RKO (cell line): ENCODE measurements at places on chromosomes 12 and 14.

GRCh38 chr12:2261708-2262107 is 208.9 kb downstream of the CACNA1C start:
- no peak for DNase-seq

GRCh38 chr12:30696486-30696885 is 817 bp upstream of the IPO8 start:
- no peak for DNase-seq

DNA sequence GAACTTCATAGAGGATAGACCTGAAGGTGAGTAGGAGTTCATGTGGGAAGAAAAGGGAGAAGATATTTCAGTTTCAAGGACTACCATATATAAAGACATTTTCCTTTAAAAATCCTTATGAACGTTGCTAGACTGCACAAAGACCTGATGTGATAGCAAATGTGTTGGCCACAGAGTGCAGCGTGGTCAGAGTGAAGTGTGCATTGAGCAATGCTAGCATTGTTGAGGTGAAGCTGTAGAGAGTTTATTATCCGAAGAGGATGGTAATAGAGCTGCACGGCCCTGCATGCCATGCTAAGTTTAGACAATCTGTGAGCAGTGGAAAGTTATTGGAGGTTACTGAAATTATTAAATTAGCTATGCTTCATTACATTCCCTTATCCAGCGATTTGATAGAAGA is 413.0 kb downstream of the CCDC91 start:
- DNase-seq: no peak

DNA sequence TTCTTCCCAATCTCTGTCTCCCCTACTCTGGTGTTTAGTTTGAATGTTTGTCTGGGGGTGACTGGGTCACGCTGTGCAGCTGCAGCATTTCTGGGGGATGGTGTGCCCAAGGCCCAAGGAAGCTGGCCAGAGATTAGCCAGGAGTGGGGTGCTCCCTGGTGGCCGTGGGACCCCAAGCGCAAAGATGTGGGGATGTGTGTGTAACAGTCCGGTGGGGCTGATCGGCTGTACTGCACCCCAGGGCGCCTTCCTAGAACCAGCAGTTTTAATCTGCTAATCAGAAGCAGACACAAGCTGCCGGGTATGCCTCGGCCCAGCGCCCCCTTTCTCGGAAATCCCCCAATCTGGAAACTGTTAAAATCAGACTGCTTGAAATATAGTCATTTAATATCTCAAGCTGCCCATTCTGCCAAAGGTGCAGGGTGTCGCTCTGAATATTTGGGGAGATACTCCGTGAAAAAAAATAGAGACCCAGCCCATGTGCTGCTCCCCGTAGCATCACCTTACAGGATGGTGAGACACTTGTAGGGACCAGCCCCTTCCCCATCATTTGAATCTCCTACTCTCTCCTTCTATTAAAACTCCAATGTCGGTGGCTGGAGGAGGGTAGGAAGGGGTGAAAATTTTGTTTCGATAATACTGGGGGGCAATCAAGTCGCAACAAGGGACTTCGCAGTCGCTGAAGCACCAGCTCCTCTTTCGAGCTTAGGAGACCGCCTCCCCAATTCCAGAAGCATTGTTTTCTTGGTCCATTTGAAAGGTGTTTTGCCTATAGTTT is 4.3 kb downstream of the HOXC9 start:
- DNase-seq: peak; percentile 42

- DNase-seq: no peak
These were observed 464.4 kb downstream of the ZFP36L1 start for GRCh38 chr14:68328509-68328908.

- DNase-seq: no peak
These were observed 14.3 kb downstream of the MYL2 start for GRCh38 chr12:110906083-110906482.

- DNase-seq: no peak
These were observed 13.0 kb upstream of the P2RX4 start for GRCh38 chr12:121196902-121197301.

- no peak for DNase-seq
These were observed 37.7 kb downstream of the ZNF664 start for GRCh38 chr12:124010687-124011086.

- no peak for DNase-seq
These were observed 108.2 kb downstream of the PHETA1 start for GRCh38 chr12:111260732-111261131.

DNA sequence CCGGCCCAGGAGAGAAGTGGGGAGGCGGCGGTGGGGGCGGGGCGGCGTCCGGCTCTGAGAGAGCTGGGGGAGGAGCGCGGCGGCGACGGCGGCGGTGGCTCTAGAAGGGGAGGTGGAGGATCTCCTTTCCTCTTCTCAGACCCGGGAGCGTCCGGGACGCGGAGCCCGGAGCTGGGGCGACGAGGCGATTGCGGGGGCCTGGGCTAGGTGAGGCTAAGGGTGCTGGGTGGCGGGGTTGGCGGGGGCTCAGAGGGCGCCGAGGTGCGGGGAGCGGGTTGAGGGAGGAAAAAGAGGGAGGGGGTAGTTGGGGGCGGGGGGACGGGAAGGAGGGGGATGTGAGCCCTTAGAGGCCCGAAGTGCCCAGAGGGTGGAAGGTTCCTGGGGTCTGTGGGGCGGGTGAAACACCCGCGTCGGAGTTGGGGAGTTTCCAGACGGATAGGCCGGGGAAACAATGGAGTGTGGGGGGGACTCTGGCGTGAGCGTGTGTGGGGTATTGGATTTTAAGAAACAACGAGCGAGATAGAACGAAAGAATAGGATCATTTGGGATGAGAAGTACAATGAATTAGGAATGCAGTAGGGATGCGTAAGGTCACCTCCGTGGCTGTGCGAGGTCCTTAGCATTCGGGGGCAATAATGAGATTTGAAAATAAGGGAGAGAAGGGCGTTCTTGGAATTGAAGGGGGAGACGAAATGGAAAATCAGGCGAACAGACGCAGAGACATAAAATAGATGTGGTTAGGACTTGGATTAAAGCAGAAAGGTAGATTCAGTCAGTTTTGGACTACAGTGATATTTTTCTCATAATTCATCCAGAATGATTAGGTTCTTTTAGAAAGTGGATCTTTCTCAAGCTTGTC is at the start of gene SPATS2:
Gene SPATS2 (plus strand): TSS at position 82 of the 859 bp plus-strand sequence. CDS start 93,551 bp downstream, outside the sequence.
- DNase-seq: peak; percentile 46

DNA sequence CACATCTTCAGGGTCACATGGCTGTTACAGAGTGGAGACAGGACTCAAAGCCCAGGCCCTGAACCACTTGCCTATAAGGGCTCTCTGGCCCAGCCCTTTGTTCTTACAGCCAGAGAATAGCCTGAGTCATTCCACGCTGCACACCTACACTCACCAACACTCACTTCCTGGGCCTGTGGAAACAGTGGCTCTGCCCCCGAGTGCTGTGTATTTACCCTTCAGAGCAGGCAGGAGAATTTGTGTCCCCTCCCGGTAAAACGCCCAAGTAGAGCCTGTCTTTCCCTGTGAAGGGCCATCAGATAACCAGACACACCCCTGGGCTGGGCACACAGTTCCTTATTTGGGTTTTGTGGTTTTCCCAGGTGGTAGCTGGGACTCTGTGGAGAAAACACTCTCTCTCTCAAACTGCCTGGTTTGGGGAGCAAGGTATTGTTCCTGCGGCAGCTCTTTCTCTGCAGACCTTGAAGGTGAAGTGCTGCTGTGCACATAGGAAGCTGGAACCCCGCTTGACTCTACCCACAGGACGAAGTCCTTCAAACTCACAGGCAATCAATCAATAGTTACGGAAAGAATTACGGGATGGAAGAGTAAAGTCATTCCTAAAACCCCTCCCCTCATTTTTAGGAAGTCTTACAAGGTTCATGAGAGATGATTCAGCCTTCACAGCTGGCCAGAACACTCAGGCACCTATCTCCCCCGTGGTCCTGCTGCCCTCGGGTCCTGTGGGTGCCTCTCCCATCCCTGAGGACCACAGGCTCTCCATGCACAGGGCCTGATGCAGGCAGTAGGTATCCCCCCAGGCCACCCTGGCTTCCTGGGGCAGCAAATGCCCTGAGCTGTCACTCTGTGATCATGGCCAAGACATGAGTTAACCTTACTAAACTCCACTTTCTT is 20.3 kb downstream of the FIGNL2 start:
- peak; percentile 38 for DNase-seq

GRCh38 chr12:82210882-82211281 is 147.3 kb downstream of the CCDC59 start:
- no peak for DNase-seq

DNA sequence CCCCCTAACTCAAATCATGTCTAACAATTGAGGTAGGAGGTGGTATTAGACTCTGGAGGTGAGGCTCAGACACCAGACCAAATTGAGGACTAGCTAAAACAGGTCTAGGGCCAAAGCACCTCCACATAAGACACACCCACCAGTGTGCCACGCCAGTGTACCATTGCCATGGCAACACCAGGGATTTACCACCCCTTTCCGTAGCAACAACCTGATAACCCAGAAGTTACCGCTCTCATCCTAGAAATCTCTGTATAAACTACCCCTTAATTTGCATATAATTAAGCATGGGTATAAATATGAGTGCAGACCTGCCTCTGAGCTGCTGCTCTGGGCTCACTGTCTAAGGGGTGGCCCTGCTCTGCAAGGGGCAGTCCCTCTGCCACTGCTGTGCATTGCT is 57.4 kb upstream of the PPP2R5C start:
- no peak for DNase-seq

DNA sequence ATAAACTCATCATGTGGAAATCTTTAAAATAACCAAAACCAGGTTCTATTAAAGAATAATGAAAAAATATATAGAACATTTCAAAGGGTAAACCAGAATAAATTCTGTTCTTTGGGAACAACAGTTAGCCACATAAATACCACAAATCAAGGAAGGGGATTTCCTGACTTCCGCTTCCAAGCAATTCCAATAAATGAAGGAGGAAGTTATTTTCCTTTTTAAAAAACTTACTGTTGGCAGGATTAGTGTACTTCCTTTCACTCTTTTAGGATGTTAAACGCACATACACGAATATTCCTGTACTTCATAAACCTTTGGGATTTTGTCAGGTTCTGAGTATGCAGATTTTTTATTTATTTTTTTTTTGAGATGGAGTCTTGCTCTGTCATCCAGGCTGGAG is 13.7 kb upstream of the LIMA1 start:
- DNase-seq: no peak

GRCh38 chr14:55092341-55092740 is 36.7 kb upstream of the LGALS3 start:
- no peak for DNase-seq

DNA sequence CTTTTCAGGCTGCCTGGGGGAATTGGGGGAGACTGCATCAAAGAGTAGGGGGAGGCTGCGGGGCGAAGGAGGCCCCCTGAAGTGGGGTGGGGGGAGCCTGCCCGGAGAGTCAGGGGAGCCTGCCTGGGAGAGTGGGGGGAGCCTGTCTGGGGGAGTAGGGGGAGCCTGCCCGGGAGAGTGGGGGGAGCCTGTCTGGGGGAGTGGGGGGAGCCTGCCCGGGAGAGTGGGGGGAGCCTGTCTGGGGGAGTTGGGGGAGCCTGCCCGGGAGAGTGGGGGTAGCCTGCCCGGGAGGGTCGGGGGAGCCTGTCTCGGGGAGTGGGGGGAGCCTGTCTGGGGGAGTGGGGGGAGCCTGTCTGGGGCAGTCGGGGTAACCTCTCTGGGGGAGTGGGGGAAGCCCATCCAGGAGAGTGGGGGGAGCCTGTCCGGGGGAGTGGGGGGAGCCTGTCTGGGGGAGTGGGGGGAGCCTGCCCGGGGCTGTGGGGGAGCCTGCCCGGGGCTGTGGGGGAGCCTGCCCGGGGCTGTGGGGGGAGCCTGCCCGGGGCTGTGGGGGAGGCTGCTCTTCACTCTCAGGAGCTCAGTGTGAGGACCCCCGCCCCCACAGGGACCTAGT is 6.5 kb upstream of the DEGS2 start:
- DNase-seq: no peak

- no peak for DNase-seq
These were observed 118.1 kb upstream of the SLC38A2 start for GRCh38 chr12:46490635-46491034.

- no peak for DNase-seq
These were observed 282.9 kb downstream of the RGS6 start for GRCh38 chr14:72215080-72215479.
